ENCODE measurements at places on chromosomes 12 and 14. TPM values are rescaled to one million over a fixed set of nuclear protein-coding genes. Genes with fewer than 3 reads are reported as not detected.

Gene DBX2
- 1.6 TPM for total RNA-seq

- peak; percentile 69 for DNase-seq
Observed at GRCh38 chr12:13196130-13196921, at the start of gene EMP1. EMP1 (plus strand) TSS chr12:13196726; CDS start chr12:13211511, 14,785 bp downstream.

Gene PLXNC1
- total RNA-seq = 39.5 TPM

- no peak for DNase-seq
Observed at GRCh38 chr12:67504026-67504425, 144.5 kb upstream of the DYRK2 start.

Gene SMOC1
- 18.6 TPM for total RNA-seq

DNA sequence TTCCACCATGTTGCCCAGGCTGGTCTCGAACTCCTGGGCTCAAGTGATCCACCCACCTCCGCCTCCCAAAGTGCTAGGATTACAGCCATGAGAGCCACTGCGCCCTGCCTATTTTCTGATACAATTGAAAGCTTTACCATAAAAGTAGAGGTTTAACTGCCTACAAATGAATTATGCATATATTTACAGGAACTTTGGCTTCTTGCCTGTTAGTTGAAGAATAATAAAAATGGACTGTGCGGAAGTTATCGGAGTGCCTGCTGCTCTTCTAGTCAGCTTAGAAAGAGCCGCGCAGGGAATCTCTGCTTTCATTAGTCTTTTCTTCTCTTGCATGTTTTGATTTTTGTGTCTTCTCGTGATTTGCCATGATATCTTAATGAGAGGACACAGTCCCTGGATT is 34.5 kb downstream of the PPP2R5C start:
- no peak for DNase-seq

DNA sequence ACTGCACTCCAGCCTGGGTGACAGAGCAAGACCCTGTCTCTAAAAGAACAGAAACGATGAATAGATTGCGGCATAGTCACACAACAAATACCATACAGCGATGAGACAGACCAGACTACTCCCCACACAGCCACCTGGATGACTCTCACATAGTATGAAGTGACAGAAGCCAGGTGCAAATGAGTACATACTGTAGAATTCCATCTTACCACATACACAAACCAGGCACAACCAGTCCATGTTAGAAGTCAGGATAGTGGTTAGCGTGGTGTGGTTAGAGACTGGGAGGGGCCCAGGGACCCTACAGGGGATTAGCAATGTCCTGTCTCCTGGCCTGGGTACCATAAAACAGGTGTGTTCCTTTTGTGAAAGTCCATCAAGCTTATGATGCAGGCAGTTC is 53.8 kb downstream of the FAM222A start:
- DNase-seq = no peak

DNA sequence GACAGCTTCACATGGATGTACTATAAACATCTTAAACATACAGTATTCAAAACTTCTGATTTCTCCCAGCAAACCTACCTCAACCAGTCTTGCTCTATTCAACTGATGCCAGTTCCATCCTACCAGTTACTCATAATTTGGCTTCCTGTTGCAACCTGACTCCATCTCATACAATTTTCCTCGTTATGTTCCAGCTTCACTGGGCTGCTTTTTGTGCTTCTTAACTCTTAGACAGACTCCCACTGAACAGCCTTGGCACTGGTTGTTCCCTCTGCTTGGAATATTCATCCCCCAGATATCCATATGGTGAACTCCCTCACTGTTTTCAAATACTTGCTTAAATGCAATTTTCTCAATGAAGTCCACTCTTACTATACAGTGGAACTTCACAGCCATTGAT is 249.2 kb downstream of the AEBP2 start:
- DNase-seq = no peak

- no peak for DNase-seq
Observed at GRCh38 chr14:62711351-62712023, 333.8 kb downstream of the KCNH5 start.

- DNase-seq = no peak
Observed at GRCh38 chr12:67721248-67721647, 72.7 kb downstream of the DYRK2 start.

GRCh38 chr14:29927376-29928116 is at the start of gene PRKD1:
PRKD1 (minus strand) TSS chr14:29927847.
- peak; percentile 41 for DNase-seq

All from occipital lobe (tissue), 3 donors.